HT-29 (cell line): ENCODE measurements at places on chromosomes 12 and 14.
A peak's percentile ranks its signal among the peaks of the same experiment; 100 is the strongest.

DNA sequence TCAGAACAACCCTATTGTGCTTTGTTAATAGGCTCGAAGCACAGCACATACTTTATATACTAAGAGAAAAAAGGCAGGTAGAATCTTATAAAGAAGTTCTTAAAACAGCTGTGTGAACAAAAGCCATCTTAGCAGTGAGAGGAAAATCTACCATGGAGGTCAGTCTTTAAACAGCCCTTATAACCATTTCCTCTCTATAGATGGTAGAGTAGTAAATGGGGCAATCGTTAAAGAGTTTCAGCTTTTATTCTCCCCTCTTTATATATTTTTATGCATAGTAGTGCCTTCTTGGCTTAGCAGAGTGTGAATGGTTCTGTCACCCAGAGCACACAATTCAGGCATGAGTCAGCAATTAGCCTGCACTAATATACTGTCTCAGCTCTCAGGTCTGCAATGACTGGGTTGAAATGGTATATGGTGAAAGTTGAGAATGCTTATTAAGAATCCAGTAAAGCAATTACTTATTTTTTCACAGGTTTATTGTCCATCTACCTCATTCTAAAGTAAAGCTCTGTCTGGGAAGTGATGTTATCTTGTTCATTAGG lies 305.0 kb downstream of the NELL2 start:
- DNase-seq: no peak

DNA sequence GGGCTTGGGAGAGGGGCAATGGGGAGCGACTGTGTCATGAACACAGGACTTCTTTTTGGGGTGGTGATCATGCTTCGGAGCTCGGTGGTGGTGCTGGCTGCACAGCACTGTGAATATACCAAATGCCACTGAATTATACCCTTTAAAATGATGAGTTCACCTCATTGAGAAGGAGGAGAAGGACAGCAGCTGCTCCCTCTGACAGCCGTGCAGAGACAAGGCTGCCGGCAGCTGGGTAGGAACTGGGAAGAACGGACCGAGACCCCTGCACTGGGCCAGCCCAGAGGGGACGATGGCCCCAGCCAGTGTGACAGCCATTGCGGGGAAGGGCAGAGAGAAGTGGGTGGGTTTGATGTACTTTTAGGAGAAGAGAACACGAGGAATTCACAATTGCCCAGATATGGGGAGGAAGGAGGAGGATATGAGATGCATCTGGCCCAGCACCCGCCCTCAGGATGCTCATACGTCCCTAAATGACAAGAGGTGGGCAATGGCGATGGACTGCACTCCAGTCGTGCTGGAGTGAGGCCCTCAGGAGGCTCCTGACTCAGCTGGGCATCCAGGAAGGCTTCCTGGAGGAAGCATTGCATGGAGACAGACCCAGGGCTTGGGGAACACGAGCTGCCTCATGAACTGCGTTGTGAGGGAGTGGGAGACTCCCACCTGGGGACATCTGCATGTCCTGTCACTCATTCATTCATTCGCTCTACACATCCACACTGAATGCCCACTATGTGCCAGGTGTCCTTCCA lies 64.3 kb upstream of the C14orf180 start:
- DNase-seq: no peak

- DNase-seq: no peak
These were observed 8.4 kb downstream of the CKAP4 start for GRCh38 chr12:106239241-106239950.

- no peak for DNase-seq
These were observed 36.5 kb upstream of the FRS2 start for GRCh38 chr12:69433653-69434052.

- DNase-seq: no peak
These were observed 191.4 kb downstream of the KTN1 start for GRCh38 chr14:55771242-55771981.

- DNase-seq: peak; percentile 28
These were observed 93.4 kb upstream of the SLCO1C1 start for GRCh38 chr12:20601668-20602280.

DNA sequence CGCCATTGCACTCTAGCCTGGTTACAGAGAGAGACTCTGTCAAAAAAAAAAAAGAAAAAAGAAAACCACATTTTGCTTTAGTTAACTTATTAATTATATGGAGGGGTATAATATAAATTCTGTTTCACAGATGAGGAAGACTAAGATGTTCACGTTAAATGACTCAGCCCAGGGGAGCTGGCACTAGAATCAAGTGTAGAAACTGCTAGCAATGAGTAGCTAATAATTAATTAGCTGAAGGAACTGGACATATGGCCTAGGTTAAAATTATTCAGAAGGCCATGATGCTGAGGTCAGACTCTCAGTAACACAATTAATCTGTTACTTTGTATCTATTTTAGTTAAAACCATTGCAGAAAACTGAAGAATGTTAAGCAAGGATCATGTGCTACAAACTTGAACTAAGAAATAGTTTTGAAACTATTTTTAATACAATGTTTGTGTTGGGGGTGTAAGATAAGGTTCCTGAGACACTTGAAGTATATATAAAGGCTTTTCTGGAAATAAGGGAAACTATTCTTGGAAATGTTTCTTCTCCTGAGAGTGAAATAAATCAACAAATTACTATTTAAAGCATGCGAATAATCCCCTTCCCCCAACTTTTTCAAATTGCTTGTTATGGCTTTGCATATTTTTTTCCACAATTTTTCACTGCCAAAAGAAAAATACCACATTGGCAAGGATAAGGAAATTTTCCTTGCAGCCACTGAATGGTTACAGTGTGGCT lies 589.3 kb downstream of the SOX5 start:
- DNase-seq: no peak

DNA sequence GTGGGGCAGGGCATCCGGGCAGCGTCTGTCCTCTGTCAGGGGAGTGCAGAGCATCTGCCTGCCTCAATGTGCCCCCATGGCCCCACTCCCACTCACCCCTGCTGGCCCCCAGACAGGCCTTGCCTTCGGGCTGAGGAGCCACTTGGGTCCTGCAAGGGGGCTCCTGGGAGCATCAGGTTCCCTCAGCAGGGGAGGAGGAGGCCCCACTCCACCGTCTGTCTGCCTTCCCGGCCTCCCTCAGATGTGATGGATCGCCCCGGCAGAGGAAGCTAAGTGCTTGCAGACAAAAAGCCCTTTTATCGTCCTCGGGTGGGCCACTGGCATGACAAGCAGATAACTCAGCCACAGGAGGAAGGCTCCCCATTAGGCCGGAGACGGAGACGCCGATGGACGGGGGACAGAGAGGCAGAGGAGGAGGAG lies 35.1 kb downstream of the NCOR2 start:
- no peak for DNase-seq

DNA sequence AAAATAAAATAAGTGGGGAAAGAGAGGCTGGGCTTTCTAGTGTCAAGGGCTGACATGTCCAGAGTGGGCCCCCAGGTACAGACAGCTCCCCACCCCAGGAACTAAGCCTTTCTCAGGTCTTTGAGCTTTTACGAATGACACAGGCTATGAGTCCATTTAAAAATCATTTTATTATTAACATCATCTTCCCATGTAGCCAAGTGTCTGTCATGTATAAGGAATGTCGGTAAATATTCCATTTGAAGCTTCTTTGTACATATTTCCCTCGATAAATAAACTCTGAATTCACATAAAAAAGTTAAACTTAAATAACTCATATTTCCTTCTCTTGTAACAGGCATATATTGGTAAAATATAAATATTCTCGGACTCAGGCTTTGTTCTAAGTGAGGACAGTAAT lies 143.6 kb downstream of the CALM1 start:
- no peak for DNase-seq

DNA sequence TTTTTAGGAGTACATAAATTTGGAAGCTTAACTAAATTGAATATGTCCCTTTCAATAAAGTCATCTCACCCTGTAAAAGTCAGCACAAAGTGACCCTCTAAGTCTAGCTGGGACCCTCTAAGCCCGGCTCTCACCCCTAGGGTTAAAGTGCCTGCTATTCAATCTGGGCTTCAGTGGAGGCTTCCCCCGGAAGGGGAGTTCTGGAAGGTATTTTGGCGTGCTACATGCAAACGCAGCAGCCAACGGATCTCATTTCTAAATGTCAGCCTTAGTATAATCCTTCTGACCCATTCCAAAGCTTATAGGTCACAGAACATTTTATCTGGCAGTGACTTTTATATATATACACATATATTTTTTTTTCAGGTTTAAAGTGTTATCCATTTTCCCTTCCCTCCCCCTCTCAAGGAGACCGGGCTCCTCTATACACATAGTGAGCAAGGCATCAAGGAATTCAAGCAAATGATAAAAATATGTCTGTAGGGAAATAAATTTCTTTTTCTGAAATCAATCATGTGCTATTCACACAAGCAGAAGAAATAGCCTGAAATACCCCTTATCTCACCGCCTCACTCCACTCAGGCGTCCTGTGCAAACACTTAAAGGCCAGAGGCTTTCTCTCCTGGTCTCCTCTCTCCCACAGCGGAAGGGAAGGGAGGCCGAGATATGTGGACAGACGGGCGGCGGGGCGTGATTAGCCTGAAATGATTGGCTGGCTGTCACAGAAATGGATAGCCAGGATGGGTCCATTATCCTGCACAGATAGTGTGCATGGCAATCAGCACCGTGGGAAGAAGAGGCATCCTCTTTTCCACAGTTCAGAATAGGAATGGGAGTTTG lies 301.7 kb downstream of the GALC start:
- DNase-seq: no peak

GRCh38 chr12:69726922-69727321 lies 11.7 kb upstream of the RAB3IP start:
- no peak for DNase-seq

GRCh38 chr14:76672123-76672522 lies 89.1 kb upstream of the VASH1 start:
- DNase-seq: no peak

GRCh38 chr14:97602438-97603117 lies 805.4 kb downstream of the VRK1 start:
- no peak for DNase-seq

- DNase-seq: no peak
These were observed 7.1 kb downstream of the LTBR start for GRCh38 chr12:6391013-6391412.

GRCh38 chr12:8991371-8992345 lies 2.3 kb downstream of the KLRG1 start:
- no peak for DNase-seq

GRCh38 chr14:98799891-98800290 lies 472.1 kb downstream of the BCL11B start:
- no peak for DNase-seq

DNA sequence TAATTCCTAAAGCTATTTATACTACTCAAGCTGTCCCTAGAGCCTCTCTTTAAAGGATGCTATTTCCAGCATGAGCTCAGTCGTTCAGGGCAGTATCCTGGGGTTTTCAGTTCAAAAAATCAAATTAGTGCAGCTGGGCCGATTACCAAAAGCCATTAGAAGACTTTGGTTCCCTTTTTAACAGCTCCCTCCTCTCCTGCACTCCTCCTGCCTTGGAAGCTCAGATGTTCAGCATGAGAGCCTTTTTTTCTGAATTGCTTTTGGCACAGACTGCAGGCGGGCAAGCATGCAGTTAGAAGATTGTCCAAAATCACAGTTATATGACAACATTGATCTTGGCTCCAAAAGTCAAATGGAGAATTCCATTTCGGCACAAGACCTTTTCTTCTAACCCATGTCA lies 179.6 kb downstream of the SLC35F4 start:
- no peak for DNase-seq

DNA sequence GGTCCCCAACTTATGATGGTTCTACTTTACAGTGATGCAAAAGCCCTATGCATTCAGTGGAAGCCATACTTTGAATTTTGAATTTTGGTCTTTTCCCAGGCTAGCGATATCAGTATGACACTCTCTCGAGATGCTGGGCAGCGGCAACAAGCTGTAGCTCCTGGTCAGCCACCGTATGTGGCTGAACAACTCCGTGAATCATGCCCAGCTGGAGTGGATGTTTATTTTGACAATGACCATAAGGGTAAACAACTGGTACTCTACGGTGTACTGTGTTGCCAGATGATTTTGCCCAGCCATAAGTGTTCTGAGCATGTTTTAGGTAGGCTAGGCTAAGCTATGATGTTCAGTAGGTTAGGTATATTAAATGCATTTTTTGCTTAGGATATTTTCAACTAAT lies 8.2 kb upstream of the ZNF410 start:
- no peak for DNase-seq

- DNase-seq: no peak
These were observed 160.8 kb downstream of the UNC79 start for GRCh38 chr14:93591506-93591905.

DNA sequence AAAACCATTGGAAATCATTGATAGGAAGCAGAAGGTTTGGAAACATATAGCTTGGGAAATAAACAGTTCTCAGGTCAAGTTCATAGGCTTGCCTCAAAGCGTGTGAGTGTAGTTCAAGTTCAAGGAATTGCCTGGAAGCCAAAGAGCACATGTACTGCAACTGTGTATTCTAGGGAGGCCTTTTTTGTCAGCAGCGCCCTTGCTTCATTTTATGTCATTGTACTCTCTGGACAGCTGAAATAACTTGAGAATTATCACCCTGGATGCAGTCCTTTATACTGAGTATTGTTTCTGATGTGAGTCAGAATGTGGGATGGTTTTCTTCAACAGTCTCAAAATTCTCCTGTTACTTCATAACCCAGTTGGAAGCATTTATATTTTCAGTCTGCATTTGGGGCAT lies 16.0 kb upstream of the EVL start:
- DNase-seq: no peak

GRCh38 chr12:84738481-84738972 lies 174.1 kb downstream of the SLC6A15 start:
- DNase-seq: no peak

DNA sequence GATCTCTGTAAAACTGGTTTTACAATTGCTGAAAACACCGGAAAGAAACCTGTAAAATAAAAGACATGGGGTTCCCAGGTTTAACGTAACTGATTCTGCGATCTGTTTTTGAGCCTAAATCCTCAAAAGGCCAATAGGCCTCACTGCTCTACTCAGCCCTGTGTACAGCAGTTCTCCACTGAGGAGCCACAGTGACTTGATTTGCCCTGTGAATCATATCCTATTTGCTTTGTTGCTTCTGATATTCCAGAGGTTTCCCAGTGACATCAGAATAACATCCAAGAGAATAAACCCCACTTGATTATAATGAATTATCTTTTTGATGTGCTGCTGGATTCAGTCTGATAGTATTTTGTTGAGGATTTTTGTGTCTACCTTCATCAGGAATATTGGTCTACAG lies 27.5 kb downstream of the MDM1 start:
- DNase-seq: no peak

DNA sequence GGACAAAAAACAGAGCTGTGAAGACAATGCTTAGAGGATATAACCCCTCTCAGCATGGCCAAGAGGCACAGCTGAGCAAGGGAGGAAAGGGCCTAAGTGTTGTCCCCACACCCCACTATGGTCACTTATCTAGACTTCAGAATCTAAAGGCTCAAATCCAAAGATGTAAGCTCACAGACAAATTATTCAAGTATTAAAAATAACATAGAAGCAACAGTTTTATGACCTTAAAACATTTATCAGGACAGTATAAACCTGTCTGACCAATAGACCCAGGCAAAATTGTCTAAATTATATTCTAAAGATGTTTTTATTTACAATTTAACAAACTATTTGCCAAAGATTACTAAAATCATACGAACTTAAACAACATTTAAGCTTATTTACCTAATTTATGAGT lies 28.1 kb upstream of the PRICKLE1 start:
- no peak for DNase-seq

DNA sequence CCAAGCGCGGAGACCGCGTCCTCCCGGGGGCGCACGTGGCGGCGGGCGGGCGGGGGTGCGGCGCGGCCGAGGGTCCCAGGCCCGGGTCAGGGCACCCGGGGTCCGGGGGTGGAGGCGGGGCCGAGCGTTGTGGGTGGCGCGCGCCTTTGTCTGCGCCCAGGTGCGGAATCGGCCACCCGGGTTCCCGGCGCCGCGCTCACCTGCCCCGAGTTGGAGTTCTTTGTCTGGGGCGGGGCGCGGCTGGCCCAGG lies 50.1 kb downstream of the LRCOL1 start:
- no peak for DNase-seq
